ENCODE measurements at places on chromosomes 16 and 17.

- no peak for ATAC-seq
These were observed 235.0 kb upstream of the ERCC4 start for GRCh38 chr16:13684819-13685563.

DNA sequence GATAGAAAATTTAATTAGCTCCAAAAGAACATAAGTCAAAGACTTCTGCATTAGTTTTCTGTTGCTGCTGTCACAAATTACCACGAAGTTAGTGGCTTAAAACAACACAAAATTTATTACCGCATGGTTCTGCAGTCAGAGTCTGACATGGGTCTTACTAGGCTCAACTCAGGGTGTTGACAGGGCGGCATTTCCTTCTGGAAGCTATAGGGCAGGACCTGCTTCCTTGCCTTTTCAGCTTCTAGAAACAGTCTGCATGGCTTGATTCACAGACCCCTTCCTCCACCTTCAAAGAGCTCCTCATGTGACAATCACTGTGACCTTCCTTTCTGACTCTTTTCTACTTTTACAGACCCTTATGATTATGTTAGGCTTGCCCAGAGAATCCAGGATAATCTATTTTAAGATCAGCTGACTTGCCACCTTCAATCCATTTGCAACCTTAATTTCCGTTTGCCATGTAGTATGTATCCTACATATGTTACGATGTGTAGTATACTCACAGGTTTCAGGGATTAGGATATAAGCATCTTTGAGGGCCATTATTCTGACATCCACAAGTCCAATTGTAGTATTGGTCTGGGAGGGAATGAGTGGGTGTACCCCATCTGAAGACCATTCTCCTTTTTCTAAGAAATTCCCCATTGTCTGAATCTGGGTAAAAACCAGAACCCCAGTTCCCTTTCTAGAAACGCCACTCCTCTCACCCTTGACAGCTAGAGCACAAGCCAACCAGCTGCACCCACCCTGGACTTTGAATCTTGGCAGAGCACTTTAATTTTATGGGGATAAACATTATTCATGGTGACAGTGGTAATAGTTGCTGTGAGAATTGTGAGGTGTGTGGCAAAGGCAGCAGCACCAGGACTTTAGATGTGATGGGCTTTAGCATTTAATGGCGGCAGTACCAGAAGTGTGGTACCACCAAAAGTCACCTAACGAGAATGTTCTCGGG is 265.5 kb downstream of the KCNJ2 start:
- ATAC-seq = no peak

GRCh38 chr17:21127509-21128077 is 829 bp downstream of the DHRS7B start:
- ATAC-seq = no peak

DNA sequence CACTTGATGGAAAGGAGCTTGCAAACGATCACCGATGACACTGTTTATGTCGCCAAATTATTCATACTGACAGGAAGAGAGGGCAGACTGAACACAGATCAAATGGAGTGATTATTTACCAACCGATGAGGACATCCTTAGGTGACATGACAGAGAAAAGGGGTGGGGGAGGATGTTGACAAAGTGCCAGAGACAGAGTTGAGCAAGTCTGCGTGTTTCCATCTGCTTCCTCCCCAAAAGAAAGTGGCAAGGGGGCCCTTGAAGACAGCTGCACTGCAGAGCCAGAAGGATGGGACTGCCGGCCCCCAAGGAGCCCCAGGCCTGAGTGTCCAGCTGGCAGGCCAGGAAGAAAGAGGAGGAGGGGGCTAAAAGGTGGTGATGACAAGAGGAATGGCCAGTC is 191.0 kb upstream of the RPL38 start:
- ATAC-seq = no peak

DNA sequence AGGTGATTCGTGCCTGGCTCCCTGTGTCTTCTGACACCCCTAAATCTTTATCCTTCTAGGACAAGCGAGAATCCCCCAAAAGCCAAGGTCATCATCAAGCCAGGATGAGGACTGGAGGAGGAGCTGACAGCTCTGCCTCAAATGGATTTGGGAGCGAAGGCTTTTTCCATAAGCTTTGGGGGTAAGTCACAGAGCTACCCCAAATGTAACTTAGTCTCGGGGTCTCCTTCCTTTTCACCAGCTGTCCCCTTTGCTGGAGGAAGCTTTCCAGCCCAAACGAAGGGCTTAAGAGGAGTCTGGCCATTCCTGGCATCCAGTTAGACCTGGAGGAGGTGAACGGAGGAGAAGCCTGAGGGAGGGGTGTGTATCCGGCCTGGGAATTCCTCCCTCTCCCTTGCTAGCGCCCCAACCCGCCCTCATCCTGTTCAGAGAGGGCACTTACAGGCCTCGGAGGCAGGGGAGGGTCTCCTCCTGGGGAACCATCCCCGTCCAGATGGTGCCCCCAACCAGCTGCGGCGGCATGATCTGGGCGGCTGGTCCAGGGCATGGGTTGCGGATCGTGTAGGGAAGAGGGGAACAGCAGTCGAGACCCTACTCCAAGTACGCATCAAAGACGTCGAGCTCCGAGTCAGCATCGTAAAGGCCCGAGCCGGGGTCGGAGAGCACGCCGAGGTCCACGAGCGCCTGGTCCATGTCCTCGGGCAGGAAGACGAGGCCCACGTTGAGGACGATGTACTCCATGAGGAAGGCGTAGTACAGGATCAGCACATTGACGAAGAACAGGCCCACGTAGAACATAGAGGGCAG is 938 bp downstream of the DEXI start:
- ATAC-seq = peak; percentile 3

- peak; percentile 71 for ATAC-seq
These were observed 149.4 kb upstream of the HS3ST3A1 start for GRCh38 chr17:13750816-13751793.

DNA sequence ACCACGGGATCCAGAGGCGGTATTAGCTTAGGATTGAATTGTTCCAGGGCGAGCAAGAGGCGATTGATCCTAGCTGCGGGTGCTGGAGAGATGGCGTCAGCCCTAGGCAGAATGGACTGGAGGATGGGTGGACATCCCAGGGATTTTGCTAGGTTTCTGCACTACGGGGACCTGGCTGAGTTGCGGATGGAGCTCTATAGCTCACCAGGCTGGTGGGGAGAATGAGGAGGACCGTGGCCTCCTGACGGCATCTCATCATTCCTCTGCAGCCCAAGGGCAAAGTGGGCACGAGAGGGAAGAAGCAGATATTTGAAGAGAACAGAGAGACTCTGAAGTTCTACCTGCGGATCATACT is 614 bp downstream of the TMEM208 start:
- ATAC-seq = no peak

DNA sequence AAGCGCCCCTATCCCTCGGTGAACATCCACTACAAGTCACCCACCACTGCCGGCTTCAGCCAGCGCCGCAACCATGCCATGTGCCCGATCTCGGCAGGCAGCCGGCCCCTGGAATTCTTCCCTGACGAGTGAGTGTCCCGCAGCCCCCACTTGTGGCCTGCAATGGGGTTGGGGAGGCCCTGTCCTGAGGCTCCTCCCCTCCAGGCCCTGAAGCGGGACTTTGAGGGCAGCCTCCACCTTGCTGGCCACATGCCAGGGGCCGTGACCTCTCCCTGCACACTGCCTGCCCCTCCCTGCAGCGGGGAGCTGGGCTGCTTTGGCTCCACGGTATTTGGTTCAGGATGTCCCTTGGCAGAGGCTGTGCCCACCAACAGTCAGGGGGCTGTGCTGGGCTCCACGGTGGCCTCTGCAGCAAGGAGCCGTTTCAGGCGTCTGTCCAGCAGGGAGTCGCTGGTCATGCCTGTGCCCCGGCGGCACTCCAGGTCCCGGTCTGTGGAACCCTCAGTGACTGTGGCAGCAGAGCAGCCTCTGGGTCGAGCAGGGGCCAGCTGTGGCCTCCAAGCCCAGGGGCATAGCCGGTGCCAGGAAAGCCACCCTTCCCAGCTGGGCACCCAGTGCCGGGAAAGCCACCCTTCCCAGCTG is 8.3 kb downstream of the NME3 start:
- ATAC-seq = no peak

GRCh38 chr16:52529226-52529625 is 17.7 kb downstream of the TOX3 start:
- no peak for ATAC-seq

- no peak for ATAC-seq
These were observed 105.2 kb downstream of the TMEM100 start for GRCh38 chr17:55617441-55617840.

DNA sequence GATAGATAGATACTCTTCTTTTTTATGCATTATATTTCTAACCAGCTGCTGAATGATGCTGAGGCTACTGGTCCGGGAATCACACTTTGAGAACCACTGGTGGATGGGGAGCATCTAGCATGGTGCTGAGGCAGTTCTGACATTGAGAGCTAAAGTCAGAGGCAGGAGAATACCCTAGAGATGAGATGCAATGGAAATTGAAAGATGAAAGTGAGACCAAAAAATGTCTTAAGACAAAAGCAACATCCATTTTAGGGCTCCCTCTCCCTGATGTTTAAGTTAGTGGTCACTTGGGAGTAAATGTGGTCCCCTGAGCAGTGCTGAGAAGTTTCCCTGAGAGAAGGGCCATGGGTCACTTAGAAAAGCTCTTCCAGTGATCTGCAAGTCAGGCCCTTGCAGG is 6.8 kb downstream of the PCTP start:
- ATAC-seq = no peak

- no peak for ATAC-seq
These were observed 230.8 kb downstream of the TANC2 start for GRCh38 chr17:63196772-63197335.

DNA sequence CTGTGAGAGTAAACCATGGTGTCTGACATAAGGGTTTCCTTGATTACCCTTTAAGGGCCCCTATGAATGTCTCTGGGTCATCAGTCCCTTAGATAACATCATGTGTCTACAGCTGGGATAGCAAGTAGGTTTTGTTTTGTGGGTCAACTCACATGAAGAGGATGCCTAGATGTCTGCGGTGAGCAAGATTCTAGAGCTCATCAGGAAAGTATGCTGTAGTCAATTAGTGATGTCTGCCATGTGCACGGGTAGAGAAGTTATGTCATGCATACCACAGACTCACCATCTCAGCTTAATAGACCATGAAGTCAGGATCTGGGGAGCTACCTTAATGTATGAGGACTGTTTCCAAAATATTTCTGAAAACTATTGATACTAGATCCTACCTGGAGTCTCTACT is 57.5 kb downstream of the CDH13 start:
- no peak for ATAC-seq

- ATAC-seq = no peak
These were observed 23.3 kb upstream of the GINS2 start for GRCh38 chr16:85711982-85712587.

DNA sequence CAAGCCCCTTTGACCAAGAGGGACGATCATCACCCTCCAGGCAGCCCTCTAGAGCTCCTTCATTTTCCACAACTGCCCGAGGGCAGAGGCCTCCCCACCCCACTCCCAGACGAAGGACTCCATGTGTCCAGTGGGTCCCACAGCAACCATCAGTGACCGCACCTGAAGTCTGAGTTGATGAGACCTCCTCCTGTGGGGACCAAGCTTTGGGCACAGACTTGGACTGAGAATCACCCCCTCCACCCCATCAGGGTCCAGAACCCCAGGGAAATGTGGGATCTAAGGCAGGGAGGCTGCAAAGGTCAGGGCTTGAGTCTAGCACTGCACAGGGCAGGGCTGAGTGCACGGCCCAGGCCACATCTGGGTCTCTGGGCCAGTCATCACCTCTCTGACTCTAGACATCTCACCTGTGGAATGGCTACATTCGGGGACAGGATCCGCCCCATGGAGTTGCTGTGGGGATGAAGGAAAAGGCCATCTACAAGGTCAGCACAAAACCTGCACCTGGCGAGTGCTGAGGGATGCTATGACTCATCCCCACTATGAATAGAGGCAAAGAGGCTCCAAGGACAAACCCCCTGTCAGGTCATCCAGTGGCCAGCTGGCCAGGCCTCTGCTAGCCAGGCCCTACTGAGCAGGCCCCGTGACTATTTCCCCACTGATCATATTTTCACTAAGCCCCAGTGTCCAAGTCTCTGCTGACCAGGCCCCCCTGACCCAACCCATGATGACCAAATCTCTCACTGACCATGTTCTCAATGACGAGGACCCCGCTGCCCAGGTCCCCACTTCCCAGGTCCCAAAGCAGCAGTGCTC is 38.4 kb downstream of the TNFRSF13B start:
- ATAC-seq = no peak

- ATAC-seq = no peak
These were observed 459.8 kb downstream of the CDH8 start for GRCh38 chr16:61576476-61576875.

DNA sequence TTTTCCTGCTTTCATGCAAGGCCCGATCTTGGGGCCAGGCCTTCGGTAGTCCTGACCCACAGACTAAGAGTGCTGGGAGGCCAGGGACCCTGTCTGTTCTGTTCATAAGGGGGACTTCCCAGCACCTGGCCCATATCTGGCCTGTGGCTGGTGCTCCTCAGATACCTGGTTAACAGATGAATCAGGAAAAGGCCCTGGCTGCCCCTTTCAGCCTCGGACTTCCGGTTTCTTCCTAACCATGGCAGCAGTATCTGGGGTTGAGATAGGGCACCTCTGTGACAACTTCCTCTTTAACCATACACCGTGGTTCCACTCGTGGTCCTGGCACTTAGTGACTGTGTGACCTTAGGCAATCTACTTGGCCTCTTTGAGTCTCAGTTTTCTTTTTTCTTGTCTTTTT is 18.4 kb downstream of the PLCG2 start:
- no peak for ATAC-seq

DNA sequence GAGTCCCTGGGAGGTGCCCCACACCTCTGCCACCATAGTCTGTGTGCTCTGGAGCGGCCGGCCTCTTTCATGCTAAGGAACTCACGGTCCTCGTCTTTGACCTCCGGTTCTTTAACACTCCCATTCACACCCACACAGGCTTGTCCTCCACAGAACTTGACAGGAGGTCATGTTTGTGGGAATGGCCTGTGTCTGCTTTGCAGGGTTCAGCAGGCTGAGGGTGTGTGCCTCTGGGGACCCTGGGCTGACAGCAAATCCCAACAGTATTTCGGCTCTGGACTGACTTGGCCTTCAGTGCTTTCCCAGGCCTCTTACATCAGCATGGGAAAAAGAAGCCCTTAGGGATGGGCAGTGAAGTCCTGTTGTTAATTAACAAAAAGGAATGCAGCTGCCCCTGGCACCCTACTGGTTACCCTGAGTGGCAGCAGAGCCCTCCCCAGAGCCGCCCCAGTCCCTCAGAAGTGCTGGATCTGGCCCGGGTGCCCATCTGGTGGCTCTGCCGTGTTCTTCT is 35.4 kb upstream of the ADORA2B start:
- no peak for ATAC-seq

- no peak for ATAC-seq
These were observed 207.3 kb downstream of the HS3ST3B1 start for GRCh38 chr17:14508156-14508555.

DNA sequence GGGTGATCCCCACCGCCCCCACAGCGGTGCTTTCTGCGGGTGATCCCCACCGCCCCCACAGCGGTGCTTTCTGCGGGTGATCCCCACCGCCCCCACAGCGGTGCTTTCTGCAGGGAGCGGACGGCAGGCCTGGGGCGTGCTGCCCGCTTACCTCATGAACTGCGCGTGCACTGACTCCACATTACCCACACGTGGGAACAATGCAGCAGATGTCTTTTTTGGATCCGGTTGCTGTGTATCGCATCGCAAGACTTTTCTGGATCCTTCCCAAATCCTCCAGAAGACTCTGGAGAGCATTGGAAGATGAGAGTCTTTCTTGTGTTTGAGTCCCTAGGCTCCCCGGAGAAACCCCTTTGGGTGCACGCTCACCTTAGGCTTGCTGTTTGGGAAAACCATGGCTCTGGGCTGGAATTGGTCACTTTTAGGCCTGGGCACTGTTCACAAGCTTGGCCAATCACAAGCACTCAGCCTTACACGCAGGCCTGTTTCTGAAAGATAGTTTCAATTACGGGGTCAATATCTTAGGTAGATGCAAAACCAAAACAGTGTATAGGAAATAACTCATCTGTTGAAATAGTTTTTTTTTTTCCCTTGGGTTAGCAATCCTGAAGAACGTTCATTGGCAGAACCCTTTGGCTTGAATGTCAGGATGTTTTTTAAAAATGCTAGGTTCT is 201.8 kb downstream of the RPTOR start:
- no peak for ATAC-seq

Measured in SK-N-SH treated with all-trans-retinoic acid at 6 μM for 48 hours (cell line).